Activated CD4-positive, alpha-beta T cell treated with anti-CD3 and anti-CD28 coated beads, Interleukin-2, amount 50 U/mL, for 1 hour (primary cell): ENCODE measurements at places on chromosomes 2 and 18.

DNA sequence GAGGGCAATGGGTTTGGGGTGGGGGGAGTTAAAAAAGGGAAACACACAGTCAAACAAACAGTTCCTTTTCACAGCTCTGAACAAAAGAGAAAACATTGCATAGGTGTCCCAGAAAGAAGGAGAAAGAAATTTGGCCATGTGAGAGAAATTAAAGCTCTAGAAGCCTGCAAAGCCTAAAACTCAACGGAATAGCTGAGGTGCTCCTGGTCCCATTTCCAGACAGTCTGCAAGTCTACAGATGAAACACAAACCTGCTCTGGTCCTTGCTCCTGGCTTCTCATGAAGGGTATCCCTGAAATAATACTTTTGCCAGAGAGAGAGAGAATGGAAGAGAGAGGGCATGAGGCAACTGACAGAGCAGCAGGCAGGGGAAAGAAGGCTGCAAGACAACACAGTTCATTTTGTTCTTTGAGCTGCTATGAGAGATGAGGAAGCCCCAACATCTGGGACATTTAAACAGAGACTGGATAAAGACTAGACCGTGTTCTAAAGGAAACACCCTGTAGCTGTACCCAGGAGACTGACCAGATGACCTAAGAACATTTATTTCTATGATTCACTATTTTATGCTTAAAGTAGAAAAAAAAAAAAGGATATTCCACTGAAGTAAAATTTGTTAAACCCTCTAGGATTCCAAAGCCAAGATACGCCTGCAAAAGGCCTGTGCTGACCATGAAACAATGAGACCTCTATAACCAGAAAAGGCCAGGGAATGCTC, 57.3 kb upstream of the CYP26B1 start:
- no peak for DNase-seq

DNA sequence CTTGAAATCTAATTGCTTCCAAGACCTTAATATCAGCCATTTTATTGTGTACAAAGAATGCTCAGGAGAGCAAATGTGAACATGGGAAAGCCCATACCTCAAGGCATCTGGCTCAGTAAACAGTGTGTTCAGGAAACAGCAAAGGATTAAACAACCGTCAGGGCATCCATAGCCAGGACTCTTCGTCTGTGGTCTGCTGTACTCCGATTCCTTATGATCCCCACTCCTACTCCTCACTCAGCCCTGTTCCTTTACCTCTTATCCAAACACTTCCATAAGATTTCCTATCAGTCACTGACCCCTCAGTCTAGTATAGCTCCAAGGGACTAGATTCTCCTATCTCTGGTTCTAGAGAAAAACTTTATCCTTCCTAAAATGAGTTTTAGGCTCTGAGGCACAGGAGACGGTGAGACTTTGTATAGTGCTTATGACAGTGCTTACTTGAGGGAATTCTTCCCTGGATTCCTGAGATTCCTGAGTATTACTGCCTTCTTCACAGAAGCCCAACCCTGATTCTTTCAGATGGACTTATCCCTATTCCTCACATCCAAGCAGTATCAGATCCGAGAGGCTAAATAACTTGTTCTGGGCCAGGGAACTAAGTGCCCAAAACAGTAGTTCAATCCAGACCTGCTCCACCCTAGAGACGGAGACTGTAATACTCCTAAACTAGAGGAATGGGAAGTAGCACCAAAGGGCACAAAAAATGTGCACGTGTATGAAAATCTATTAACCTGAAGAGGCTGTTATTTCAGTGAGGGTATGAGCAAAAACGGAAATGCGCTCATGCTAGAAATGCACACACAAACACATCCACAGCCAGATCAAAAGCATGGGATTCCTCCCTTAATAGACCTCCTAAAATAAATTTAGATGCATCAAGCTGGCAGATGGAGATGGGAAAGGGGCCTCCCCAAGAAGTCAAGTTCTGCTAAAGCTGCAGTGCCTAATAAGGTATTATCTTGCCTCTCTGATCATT, 42.1 kb upstream of the SIGLEC15 start:
- no peak for DNase-seq

- no peak for DNase-seq
These were observed 323.6 kb downstream of the PAX3 start for GRCh38 chr2:221975151-221975550.

DNA sequence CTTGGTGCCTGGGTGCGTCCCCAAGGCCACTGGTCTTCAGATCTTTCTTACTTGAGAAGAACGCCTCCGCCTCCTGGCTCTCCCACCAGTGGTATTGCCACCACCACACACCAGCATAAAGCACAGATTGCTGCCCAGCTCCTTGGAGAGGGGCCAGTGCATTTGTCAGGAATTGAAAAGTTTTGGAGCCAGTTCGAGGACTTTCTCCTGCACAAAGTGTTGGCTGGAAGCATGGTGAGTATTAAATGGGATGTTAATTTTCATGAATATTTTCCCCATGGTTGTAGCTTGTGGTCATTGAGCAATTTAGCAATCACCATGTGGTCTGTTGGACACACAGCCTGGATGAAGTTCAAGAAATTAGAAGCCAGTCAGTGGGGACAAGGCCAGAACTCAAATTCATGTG, 684.6 kb upstream of the FANCL start:
- DNase-seq = no peak

- DNase-seq = no peak
These were observed at the start of gene SYT4 for GRCh38 chr18:43277164-43277600. Gene SYT4 (minus strand): TSS chr18:43277490. CDS start chr18:43277281, 209 bp downstream.

GRCh38 chr2:121529439-121530211, 1.1 kb upstream of the RNU4ATAC start:
- DNase-seq = no peak

DNA sequence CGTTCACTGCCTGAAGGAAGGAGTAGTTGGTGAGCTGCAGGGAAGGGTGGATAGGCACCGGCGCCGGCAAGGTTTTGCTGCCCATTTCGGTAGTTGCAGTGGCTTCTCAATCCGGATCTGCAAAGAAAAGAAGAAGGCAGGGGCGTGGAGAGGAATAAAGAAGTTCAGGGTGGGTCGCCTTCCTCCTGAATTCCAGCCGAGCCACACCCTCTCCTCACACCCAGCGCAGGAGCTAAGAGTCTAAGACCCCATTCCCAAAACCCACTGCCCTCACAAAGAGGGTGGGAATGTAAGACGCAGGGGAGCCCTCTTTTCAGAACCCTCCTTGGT, 4.7 kb downstream of the OSR1 start:
- no peak for DNase-seq

DNA sequence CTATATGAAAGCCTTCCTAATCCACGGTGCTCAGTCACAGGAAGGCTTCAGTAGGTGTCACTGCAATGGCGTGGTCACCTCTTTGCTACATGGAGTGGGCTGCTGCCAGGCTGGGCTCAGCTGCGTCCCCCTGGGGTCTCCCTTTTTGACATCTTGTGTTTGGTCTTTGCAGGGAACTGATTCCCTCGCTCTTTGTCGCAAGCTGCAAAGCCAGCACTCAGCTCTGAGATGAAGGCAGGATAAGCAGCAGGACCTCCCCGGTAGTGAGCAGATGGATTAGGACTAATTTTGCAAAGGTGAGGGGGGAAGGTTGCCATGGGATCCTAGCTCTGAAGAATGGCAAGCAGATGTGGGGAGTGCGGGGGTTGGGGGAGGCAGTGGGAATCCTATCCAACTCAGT, 173.9 kb upstream of the ARL4C start:
- no peak for DNase-seq

GRCh38 chr2:120653046-120653445, 82.6 kb upstream of the GLI2 start:
- DNase-seq = no peak

DNA sequence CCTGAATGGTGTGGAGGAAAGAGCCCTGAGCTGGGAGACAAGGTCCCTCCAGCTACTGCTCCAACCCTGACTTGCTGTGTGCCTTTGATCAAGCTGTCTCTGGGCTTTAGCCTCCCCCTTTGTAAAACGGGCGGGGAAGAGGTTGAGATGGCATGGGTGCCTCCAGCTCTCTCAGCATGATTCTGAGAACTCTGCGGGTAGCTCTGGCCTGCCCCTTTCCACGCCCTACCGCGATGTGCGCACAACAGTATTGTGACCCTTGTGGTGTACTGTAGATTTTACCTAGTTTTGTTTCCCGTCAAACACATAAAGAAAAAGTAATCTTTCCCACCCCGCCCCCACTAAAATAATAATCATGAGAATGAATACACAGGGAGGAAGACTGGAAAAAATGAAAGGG, 5.3 kb downstream of the CD8A start:
- DNase-seq = no peak

GRCh38 chr2:161104054-161104553, 56.1 kb upstream of the TANK start:
- DNase-seq = no peak

DNA sequence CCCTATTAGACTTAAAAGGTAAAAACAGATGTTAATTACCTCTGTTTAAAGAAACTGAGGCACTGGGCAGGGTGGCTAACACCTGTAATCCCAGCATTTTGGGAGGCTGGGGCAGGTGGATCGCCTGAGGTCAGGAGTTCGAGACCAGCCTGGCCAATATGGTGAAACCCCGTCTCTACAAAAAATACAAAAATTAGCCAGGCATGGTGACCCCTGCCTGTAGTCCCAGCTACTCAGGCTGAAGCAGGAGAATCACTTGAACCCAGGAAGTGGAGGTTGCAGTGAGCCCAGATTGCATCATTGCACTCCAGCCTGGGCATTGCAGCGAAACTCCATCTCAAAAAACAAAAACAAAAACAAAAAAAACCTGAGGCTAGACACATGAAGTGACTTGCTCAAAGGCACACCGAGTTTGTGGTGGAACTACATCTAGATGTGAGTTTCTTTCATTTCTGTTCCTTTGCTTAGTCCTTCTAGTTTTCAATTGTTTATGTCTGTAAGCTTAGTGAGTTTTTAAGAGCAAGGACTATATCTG, 40.7 kb downstream of the SLC4A1AP start:
- no peak for DNase-seq
